CD4-positive, alpha-beta memory T cell (primary cell): ENCODE measurements at places on chromosomes 1 and 21.

- no peak for DNase-seq
These were observed 23.4 kb upstream of the PDE9A start for GRCh38 chr21:42629933-42630589.

DNA sequence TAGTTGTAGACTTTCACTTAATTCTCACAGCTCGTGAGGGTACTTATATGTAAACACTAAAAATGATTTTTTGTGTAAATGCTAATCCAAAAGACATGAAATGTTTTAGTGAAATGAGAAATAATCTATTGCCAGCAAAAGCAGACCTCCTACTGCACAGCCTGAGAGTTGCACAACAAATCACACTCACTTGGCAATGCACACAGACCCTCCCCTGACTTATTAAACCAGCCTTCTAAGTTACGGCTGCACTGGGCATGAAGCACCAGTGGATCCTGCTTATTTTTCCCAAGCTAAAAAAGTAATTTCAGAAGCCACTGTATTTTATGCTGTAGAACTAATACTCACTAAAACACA lies 10.3 kb downstream of the ERRFI1 start:
- DNase-seq = no peak

GRCh38 chr1:95247607-95248006 lies 13.6 kb downstream of the RWDD3 start:
- no peak for DNase-seq

DNA sequence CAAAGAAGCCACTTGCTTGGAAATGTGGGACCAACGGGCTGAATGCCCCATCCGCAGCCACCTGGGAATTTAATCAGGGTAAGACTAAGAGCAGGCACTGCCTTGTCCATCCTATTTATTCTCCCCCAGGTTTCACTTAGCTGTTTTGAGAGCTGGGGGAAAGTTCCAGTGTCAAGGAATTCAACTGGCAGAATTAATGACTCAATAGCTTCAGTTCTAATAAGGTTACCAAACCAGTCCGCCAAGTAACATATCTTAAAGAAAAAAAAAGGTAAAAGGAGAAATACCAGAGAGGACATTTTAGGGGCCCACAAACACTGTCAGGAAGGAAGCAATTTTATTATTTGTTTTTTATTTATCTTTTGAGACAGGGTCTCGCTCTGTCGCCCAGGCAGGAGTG lies 157.6 kb upstream of the SOD1 start:
- DNase-seq = no peak

- no peak for DNase-seq
These were observed 3.1 kb downstream of the TRAF5 start for GRCh38 chr1:211329764-211330201.

GRCh38 chr1:11429226-11429625 lies 49.7 kb upstream of the DISP3 start:
- no peak for DNase-seq

DNA sequence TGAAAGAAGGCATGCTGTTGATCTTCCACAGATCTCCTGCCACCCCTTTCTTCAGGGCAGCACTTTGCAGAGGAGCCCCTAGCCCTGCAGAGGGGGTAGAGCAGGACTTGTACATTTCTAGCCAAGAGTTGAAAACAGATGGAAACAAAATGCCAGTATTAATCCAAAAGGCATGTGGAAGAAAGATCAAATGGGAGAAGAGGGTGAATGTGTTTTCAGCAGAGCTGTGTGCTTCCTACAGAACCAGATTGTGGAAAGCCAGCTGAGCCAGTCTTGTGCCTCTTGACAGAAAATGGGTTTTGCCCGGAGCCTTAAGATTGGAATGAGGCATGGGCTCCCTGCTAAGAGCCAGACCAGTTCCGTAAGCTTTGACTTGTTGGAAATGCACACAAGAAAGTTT lies 105.2 kb upstream of the TSPAN2 start:
- DNase-seq = no peak

GRCh38 chr1:23643736-23644554 lies 47.7 kb upstream of the RPL11 start:
- DNase-seq = no peak

DNA sequence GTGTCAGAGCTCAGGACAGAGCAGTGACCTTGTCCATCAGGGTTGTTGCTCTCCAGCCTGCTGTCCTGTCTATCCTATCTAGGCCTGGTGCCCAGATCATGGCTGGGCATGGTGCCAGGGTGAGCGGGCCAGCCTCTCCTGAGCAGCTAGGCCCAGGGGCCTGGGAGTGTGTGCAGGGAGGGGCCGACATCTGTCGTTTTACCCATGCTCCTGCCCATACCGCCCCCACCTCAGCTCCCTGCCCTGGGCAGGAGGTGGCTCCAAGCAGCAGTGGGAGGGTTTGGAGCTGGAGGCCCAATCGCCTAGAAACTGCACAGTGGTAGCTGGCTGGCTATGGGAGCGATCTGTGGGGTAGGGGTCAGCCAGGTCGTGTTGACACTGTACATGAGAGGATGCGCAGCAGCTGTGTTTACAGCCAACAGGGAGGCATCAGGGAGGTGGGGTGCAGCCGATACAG lies 6.5 kb downstream of the INSRR start:
- no peak for DNase-seq

GRCh38 chr1:3858231-3858981 lies 1.1 kb downstream of the DFFB start:
- no peak for DNase-seq

GRCh38 chr21:38859852-38860251 lies 54.1 kb downstream of the ETS2 start:
- DNase-seq = no peak

DNA sequence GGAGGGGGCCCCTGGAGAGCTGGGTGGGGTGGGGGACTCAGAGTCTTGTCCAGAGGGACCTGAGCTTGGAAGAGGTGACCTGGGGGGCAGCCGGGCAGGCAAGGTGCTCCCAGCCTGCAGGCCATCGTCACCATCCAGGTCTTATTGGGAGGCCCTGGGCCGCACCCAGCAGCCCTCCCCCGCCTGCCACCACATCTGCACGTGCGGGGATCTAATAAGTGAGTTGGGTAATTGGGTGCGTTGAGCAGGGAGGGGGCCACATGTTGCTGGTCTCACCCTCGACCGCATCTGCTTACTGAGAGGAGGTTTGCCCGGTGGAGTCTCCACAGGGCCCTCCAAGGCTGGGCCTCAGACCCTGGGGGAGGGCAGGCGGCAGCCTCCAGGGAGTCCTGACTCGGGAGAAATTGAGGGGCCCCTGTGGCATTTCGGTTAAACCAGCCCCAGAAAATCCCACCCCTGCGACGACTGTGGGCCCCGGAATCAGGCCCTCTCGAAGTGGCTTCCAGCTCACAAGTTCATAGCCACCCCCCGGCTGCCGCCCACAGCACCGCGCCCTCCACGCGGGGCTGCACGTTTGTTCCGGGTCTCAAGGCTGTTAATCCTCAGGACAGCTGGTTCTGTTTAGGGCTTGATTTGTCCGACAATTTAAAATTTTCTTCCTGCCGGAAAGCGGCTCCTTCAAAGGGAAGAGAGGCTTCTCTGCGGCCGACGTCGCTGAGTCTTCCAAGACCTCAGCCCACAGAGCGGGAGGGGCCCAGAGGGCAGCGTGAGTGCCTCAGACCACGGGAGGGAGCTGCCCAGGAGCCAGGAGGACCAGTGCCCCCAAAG lies 14.7 kb upstream of the COL6A2 start:
- no peak for DNase-seq

GRCh38 chr21:26391166-26391565 lies 181.9 kb downstream of the CYYR1 start:
- DNase-seq = no peak

DNA sequence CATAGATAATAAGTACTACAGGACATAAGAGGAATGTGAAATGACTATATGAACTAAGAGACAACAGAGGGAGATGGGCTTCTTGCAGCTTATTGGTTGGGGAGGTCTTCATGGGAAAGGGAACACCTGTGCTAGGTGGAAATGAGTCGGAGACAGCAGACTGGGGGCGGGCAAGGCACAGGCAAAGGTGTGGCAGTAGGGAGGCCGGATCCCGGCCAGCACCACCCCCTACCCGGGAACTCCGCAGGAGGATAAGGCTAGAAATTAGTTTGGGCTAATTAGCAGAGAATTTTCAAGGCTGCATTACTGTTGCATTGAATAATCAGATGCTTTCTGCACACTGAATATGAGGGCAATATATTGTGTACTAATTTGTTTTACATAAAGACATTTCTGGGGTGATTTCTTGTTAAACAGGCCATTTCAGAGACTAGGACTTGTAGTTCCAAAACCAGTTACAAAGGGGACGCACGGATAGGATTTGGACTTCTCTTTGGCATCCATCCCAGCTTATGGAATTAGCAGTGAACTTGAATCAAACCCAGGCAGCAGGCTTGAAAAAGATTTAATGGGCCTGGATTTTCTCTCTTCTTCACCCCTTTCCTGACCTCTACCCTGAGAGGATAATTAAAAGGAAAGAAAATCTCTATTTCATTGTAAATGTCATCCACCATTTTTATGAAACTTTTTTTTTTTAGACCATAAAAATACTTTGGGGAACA lies 2.2 kb upstream of the HUNK start:
- no peak for DNase-seq

GRCh38 chr1:23964790-23965740 lies 5.4 kb downstream of the PNRC2 start:
- no peak for DNase-seq

- DNase-seq = no peak
These were observed 66.1 kb upstream of the ATP1A1 start for GRCh38 chr1:116306840-116307442.

- peak; percentile 33 for DNase-seq
These were observed 220.1 kb downstream of the ST6GALNAC3 start for GRCh38 chr1:76294482-76295194.

DNA sequence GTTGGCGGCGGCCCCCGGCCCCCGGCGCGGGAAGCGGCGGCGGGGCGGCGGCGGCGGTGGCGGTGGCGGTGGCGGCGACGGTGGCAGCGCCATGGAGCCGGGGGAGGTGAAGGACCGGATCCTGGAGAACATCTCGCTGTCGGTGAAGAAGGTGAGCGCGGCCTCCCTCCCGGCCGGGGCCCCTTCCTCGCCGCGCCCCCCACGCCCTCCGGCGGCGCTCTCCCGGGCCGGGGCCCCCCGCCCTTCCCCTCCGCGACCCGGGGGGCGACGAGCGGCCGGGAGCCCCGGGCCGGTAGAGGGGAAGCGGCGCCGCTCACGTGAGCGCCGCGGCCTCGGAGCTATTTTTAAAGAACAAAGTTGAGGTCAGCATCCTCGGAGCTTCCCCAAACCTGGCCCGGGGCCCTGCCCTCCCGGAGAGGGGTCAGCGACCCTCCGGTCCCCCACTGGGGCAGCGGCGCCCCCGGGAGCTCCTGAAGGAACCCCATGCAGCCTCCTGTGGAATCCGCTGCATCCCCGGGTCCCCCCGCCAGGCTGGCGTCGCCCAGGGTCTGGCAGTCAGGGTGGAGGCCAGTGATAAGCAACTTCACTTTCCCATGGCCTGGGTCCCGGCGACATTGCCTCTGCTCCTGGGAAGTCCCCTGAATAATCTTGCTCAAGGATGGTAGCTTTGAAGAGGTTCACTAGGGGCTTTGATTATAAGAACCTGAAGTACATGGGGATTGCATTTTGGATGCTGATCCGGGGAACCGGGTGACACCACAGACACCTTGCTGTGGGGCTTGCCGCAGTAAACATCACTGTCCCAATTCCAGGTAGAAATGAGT lies 560 bp downstream of the PLEKHM2 start:
- DNase-seq = peak; percentile 41

DNA sequence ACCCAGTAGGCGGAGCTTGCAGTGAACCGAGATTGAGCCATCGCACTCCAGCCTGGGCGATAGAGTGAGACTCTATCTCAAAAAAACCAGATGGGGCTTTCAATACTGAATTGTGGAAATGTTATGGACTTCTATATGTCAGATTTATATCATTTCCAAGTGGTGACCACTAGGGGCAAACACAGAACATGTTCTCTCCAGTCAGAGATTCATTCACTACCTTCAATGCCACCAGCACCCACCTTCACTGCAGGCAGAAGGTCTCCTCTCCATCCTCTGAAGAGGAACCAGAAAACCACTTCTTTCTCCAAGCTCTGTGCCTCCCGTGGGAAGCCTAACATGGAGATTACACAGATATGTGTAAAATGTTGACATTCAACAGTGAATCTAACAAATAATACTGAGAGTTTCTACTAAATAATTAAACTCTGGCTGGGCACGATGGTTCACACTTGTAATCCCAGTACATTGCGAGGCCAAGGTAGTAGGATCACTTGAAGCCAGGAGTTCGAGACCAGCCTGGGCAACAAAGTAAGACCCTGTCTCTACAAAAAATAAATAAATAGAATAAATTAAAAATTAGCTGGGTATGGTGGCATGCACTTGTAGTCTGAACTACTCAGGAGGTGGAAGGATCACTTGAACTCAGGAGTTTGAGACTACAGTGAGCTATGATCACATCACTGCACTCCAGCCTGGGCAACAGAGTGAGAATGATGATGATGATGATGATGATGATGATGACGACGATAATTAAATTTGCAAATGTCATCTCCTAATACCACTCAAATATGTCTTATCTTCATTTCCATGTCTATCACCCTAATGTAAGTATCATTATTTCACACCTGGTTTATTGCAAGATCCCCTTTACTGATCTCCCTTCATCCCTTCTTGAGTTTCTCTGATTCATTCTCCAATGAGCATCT lies 151.1 kb downstream of the ZNF281 start:
- no peak for DNase-seq

DNA sequence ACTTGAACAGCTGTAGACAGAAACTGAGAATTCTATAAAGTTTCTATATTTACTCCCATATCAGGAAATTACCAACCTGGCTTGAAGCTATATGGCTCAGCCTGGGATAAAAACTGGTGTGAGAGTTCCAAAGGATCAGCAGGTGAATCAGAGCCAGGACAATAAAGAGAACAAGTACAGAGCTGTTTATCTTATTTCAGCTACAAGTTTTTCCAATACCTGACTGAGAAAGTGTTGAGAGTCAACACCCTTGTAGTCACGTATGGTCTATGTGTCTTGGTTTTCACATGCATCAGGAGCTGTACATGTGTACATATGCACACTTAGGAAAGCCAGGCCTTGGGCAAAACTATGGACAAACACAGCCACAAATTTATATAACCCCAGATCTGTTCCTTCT lies 40.7 kb upstream of the CXADR start:
- DNase-seq = no peak

- DNase-seq = no peak
These were observed 35.6 kb upstream of the USH2A start for GRCh38 chr1:216458812-216459211.

DNA sequence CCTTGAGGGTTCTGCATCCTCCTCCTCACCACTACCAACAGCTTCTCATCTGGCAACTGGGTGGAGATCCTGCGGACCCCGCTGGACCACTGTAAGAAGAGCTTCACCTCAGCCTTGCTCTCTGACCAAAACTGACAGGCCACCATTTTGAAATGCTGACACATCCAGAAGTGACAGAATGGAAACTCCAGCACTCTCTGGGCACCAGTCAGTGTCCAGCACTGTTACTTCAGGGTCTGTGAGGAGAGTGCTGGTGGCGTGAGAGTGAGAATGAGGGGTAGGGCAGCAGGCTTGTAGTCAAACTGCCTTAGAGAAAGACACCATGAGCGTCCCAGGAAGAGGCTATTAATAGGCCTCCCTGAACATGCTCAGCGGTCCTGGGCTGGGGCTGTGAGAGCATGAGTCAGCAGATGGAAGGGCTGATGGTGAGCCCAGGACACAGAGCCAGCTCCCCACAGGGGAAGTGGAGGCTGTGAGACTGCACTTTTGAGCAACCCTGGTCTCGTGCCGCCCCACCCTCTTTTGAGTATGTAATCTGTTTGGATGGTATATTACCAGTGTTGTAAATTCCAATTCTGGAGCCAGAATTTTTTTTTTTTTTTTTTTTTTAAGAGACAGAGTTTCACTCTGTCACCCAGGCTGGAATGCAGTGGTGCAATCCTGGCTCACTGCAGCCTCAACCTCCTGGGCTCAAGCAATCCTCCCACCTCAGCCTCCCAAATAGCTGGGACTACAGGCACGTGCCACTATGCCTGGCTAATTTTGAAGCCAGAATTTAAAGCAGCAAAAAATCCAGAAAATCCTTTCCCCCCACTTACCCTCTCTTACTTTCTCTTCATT lies 34.4 kb upstream of the SLC30A1 start:
- DNase-seq = no peak
